ENCODE measurements at places on chromosomes 16 and 17. TPM values are rescaled to one million over a fixed set of nuclear protein-coding genes. Genes with fewer than 3 reads are reported as not detected.

DNA sequence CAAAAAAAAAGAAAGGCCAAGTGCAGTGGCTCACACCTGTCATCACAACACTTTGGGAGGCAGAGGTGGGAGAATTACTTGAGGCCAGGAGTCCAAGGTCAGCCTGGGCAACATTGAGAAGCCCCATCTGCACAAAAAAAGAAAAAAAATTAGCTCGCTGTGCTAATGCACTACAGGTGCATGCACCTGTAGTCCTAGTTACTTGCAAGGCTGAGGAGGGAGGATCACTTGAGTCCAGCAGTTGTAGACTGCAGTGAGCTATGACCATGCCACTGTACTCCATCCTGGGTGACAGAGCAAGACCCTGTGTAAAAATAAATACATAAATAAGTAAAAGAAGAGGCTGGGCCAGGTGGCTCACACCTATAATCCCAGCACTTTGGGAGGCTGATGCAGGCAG lies 39.7 kb downstream of the DCAKD start:
- no peak for DNase-seq
- H3K4me3 ChIP-seq, result no peak overlapping the region
- H3K4me1 ChIP-seq, result no peaks in the 10 kb centered on the region
- H3K27me3 ChIP-seq, result no peaks in the 10 kb centered on the region
- H3K36me3 ChIP-seq, result no peaks in the 10 kb centered on the region
- no peak overlapping the region for H3K27ac ChIP-seq

DNA sequence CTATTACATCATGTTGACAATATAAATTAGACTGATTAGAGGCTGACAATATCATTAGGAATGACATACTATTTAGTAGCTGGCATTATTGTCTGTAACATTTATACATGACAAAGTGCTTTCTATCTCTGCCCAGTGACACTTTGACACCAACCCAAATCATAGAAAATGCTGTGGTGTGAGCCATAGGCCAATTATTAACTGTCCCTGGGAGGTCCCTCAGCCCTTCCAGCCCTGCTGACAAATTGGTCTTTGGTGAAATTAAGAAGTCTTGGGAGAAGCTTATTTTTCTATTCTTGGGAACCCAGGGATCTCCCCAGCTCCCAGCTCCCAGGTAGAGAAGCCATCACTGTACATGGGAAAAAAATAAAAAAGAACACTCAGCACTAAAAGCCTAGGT lies 179.6 kb downstream of the AIPL1 start:
- H3K27ac ChIP-seq, result no peak overlapping the region
- no peaks in the 10 kb centered on the region for H3K36me3 ChIP-seq
- DNase-seq, result no peak
- peaks cover 2% of the 10 kb centered on the region for H3K27me3 ChIP-seq
- H3K4me3 ChIP-seq, result no peak overlapping the region

CLEC18B gene
- total RNA-seq, result 8.2 TPM

DNA sequence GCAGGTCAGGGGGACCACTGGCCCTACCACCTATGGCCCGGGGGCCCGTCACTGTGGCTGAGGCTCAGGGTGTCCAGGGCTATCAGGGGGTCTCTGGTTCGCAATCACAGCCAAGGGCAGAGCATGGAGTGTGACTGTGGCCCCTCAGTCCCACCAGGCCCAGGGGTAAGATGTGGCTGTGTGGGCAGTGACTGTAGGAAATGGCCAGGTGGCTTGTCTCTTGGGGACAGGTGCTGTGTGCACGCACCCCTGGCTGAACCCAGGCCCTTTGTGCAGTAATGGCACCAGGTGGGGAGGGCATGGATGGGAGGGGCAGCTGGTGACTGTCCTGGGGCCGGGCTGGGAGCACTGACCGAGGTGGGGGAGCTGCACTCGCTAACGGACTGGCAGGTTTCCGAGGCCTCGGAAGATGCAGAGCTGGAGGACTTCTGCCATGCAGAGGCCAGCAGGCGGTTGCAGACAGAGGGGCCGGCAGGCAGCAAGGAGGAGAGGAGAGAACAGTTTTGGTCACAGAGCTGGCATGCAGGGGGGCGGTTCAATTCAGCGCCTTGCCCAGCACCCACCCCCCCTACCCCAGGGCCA lies 18.8 kb downstream of the IL34 start:
- no peak for DNase-seq
- H3K4me1 ChIP-seq, result no peaks in the 10 kb centered on the region
- no peaks in the 10 kb centered on the region for H3K27me3 ChIP-seq
- peaks cover 25% of the 10 kb centered on the region for H3K36me3 ChIP-seq

CHRNE gene
- total RNA-seq, result 1.0 TPM

DNA sequence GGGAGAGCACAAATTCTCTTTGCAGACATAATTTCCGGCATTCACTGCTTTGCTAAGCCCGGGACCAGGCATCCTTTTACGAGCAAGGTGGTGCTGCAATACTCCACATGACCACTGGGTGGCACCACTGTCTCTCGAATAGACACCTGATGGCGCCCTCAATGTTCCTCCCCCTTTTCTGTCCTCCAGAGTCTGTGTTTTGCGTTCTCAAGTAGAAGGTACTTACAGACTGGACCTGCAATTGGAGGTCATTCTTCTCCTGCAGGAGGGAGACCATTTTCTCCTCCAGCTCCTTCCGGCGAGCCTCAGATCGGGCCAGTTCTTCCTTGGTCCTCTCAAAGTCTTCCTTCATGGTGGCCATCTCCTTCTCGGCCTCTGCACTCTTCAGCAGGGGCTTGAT lies 45.2 kb downstream of the MYH13 start:
- no peak overlapping the region for H3K27ac ChIP-seq
- H3K4me1 ChIP-seq, result no peaks in the 10 kb centered on the region
- H3K4me3 ChIP-seq, result no peak overlapping the region
- H3K36me3 ChIP-seq, result no peaks in the 10 kb centered on the region

GRCh38 chr16:81578636-81579413 lies 134.2 kb downstream of the CMIP start:
- DNase-seq, result no peak
- peaks cover 11% of the 10 kb centered on the region for H3K4me1 ChIP-seq
- no peaks in the 10 kb centered on the region for H3K27me3 ChIP-seq
- no peak overlapping the region for H3K4me3 ChIP-seq

DNA sequence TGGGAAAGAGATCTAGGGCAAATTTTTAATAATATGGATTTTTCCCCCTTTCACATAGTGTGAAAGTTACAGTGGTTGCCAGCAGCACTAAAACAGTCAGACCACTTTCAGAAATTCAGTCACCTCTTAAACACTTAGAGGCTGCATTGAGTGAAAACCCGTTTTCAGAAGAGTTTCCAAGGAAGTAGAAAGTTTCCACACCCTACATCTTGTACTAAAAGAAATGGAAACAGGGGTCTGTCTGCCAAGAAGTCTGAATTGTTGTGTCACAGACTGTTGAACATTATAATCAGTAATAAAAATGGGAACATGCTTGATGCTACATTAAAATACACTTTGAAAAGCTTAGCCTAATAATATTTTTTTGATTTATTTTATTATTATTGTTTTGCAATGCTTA lies 278.9 kb upstream of the KCNJ16 start:
- no peak overlapping the region for H3K27ac ChIP-seq
- H3K4me1 ChIP-seq, result no peaks in the 10 kb centered on the region
- H3K4me3 ChIP-seq, result no peak overlapping the region
- H3K36me3 ChIP-seq, result no peaks in the 10 kb centered on the region

- no peaks in the 10 kb centered on the region for H3K27me3 ChIP-seq
- H3K36me3 ChIP-seq, result no peaks in the 10 kb centered on the region
- H3K4me3 ChIP-seq, result no peak overlapping the region
- H3K4me1 ChIP-seq, result no peaks in the 10 kb centered on the region
These were observed 12.5 kb downstream of the ADAMTS18 start for GRCh38 chr16:77422196-77422784.

KREMEN2 gene
- 1.4 TPM for total RNA-seq

GP1BA gene
- total RNA-seq, result not detected

DNA sequence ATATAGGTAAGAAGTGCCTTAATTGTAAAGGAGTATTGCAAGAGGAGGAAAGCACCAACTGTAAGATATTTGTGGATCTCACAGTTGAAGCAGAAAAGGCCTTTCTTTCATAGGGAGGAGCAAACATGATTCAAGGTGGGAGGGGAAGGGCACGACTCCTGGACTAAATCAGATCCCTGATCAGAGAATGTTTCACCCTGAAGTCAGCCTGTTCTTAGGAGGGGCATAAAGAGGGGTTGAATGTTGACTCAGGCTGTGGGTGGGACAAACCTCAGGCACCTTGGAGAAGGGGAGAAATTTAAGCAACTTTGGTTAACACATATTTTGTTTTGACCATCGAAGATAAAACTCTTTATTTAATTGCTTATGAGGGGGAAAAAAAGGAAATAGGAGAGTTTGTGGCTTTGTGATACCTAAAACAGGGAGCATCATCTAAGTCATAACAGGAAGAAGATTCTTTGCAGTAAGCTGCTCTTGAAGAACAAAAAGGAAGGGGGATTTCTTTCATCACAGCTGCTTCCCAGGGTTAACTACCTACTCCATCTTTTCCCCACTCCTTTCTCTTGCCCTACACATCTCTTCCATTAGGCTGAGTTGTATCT lies 158.6 kb upstream of the ZNF267 start:
- H3K4me1 ChIP-seq, result no peaks in the 10 kb centered on the region
- no peaks in the 10 kb centered on the region for H3K27me3 ChIP-seq
- H3K27ac ChIP-seq, result no peak overlapping the region
- no peak overlapping the region for H3K4me3 ChIP-seq
- no peak for DNase-seq

DNA sequence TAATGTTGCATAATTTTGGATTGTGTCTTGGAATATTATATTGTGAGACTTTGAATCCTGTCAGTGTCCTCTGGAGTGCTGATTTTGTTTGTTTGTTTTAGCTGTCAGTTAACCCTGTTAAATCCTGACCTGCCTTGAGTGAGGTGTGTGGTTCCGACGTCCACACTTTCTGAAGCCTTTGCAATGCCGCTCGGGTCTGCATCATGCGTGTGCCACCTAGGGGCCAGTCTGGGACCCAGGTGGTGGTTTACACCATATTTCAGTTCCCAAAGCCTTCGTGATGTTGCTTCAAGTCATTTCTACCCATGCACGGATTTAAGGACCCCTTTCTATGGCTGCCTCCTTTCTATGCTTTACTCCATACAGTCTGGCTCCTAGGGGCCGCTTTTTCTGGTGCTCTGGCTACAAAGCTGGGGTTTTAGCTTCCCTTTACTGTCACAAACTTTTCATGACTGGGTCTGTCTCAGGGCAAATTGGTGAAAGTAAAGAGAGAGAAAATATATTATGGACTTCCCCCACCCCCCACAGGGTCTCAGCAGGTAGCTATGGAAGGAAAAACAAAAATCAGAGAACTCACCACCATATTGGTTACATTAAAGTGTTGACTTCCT lies 11.4 kb upstream of the OR4D1 start:
- no peak overlapping the region for H3K27ac ChIP-seq
- no peak for DNase-seq
- no peaks in the 10 kb centered on the region for H3K36me3 ChIP-seq
- no peak overlapping the region for H3K4me3 ChIP-seq
- H3K27me3 ChIP-seq, result no peaks in the 10 kb centered on the region

CCDC200 gene
- not detected for total RNA-seq

DNA sequence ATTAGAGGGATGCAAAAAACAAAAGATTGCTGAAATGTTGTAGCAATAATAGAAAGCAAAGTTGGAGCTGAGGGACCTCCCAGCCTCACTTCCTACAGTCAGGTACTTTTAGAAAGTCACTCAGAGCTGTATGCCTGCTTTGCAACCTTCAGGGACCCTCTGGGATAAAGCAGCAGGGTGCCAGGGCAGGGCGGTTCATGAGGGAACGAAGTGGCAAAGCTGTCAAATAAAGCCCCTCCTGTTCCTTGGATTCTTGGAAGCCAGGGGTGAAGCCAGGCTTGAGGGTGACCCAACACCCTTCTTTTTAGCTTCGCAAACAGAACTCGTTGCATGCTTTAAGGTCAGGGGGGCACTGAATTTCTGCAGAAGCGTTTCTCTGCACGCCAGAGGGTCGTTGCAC lies 767 bp downstream of the ATP2C2 start:
- H3K36me3 ChIP-seq, result no peaks in the 10 kb centered on the region
- H3K27ac ChIP-seq, result peak overlapping the region; percentile 75
- DNase-seq, result no peak
- no peaks in the 10 kb centered on the region for H3K27me3 ChIP-seq

CTRB2 gene
- total RNA-seq, result not detected

SOST gene
- 0.18 TPM for total RNA-seq

PRCD gene
- 0.36 TPM for total RNA-seq

- H3K4me1 ChIP-seq, result no peaks in the 10 kb centered on the region
- peaks cover 4% of the 10 kb centered on the region for H3K27me3 ChIP-seq
- DNase-seq, result no peak
- no peak overlapping the region for H3K27ac ChIP-seq
These were observed 154.4 kb upstream of the FOXF1 start for GRCh38 chr16:86355951-86356350.

DNA sequence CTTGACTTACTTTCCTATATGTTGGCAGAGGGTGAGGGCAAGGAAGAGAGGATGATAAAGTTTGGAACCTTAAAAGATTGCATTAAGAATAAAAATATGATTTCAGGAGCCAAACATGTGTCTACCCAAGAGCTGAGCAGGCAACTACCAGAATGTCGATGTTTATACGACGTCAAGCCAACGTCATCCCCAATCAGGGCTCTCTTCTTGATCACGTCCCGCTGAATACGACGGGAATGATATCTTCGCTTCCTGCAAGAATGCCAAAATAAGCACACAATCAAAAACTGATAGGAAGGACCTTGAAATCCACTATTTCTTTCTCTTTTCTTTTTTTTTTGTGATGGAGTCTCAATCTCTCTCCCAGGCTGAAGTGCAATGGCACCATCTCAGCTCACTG lies 20.1 kb upstream of the ITGAE start:
- H3K36me3 ChIP-seq, result peaks cover 7% of the 10 kb centered on the region
- H3K27ac ChIP-seq, result no peak overlapping the region
- H3K4me3 ChIP-seq, result no peak overlapping the region
- DNase-seq, result no peak
- no peaks in the 10 kb centered on the region for H3K4me1 ChIP-seq
- no peaks in the 10 kb centered on the region for H3K27me3 ChIP-seq

ZFPM1 gene
- 4.1 TPM for total RNA-seq

DNA sequence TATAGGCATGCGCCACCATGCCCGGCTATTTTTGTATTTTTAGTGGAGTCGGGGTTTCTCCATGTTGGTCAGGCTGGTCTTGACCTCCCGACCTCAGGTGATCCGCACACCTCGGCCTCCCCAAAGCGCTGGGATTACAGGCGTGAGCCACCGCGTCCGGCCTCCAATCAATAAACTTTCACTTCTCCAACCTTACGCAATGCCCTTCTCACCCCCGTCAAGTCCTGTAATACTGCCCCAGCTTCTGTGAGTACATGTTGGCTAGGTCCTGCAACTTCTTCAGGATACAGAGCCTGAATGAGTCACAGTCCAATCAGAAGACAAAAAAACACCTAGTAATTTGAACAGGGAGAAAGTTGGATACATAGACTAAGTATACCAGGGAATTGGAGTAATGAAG lies 47.1 kb upstream of the PHOSPHO1 start:
- H3K36me3 ChIP-seq, result no peaks in the 10 kb centered on the region
- no peak overlapping the region for H3K27ac ChIP-seq
- no peaks in the 10 kb centered on the region for H3K27me3 ChIP-seq
- no peaks in the 10 kb centered on the region for H3K4me1 ChIP-seq
- DNase-seq, result no peak

CDT1 gene
- total RNA-seq, result 4.3 TPM

All from prostate gland (tissue), 2 donors.